ENCODE measurements at places on chromosomes 3 and 15.

GRCh38 chr3:133479895-133480669, 80.2 kb downstream of the BFSP2 start:
- DNase-seq = no peak

- no peak for DNase-seq
Measured at GRCh38 chr15:68888419-68888818, 41.9 kb upstream of the SPESP1 start.

GRCh38 chr3:71955240-71956068, 170.5 kb upstream of the PROK2 start:
- peak; percentile 61 for DNase-seq

GRCh38 chr3:112687616-112688015, 46.7 kb upstream of the CCDC80 start:
- no peak for DNase-seq

DNA sequence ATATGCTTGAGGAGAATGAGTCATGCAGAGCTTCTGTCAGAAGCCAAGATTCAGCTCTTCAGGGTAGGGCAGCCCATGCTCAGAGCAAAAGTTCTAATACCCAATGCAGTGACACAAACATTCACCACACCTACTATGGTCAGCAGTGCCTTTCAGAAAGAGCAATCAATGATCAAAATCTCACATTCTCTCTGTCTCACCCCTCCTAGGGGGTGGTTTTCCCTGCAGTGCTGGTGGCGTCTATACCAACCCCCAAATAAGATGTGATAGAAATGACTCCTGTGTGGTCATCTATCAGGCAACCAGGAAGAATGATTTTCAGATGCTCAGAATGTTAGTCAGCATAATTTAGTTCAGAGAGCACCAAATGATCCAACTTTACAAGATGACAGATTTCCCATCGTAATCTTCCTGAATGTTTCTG, 385.3 kb downstream of the NTRK3 start:
- no peak for DNase-seq

- DNase-seq = no peak
Measured at GRCh38 chr3:147411815-147412241, 2.7 kb downstream of the ZIC1 start.

DNA sequence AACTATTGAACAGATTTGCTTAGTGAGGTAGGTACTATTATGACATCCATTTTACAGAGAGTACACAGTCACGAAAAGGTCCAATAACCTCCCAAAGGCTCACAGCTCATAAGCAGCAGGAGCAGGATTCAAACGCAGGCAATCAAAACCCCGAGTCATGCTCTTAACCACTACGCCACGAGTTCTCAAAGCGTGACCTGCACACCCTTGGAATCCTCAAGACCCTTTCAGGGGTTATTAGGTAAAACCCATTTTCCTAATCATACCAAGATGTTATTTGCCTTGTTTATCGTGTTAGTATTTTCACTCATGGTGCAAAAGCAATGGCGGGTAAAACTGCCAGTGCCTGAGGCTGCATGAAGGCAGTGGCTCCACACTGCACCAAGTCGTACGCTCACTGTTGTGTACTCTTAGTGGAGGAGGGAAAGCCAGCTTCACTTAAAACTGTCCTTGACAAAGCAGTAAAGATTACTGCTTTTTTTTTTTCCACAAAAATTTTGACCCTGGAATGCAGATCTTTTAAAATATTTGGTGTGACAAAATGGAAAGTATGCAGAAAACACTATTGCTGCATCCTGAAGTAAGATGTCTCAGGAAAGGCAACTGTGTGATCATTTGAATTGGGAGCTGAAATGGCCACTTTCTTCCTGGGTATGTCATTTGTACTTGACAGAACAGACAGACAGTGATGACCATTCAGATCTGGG, 96.1 kb downstream of the IGF2BP2 start:
- no peak for DNase-seq

DNA sequence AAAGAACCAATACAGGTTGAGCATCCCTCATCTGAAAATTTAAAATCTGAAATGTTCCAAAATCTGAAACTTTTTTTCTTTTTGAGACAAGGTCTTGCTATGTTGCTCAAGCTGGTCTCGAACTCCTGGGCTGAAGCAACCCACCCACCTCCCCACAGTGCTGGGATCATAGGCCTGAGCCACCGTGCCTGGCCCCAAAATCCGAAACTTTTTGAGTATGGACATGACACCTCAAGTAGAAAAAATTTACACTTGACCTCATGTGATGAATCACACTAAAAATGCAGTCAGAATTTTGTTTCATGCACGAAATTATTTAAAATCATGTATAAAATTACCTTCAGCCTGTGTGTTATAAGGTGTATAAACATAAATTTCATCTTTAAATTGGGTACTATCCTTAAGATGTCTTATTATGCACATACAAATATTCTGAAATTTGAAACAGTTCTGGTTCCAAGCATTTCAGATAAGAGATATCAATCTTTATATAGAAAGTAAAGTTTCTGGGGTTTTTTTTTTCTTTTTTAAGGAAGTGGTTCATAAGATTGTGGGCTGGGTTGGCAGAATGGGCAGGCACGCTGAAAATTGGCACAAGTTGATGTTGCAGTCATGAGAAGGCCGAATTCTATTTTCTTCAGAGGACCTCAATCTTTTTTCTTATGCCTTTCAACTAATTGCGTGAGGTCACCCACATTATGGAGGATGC, 72.5 kb downstream of the SPRED1 start:
- no peak for DNase-seq

- no peak for DNase-seq
Measured at GRCh38 chr3:12768579-12769527, 9.8 kb upstream of the TMEM40 start.

- DNase-seq = no peak
Measured at GRCh38 chr3:12489368-12489767, 5.1 kb downstream of the TSEN2 start.

GRCh38 chr3:108180194-108180593, 42.0 kb downstream of the IFT57 start:
- no peak for DNase-seq

DNA sequence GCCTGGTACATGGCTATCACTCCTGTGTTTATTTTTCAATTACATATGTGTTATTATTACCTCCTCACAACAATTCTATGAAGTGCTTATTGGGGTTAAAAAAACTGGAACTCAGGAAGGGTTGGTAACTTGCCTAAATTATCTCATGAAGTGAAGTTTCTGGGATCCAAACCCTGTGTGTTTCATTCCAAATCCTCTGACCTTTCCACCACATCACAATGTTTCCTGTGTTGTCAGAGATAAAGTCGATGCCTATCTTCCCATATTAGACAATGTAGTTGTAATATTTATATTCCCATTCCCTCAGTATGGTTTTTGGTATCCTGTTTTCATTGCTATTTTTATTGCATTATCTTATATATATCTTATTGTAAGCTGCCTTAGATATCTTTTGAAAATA, 269.1 kb upstream of the CFAP20DC start:
- DNase-seq = no peak

DNA sequence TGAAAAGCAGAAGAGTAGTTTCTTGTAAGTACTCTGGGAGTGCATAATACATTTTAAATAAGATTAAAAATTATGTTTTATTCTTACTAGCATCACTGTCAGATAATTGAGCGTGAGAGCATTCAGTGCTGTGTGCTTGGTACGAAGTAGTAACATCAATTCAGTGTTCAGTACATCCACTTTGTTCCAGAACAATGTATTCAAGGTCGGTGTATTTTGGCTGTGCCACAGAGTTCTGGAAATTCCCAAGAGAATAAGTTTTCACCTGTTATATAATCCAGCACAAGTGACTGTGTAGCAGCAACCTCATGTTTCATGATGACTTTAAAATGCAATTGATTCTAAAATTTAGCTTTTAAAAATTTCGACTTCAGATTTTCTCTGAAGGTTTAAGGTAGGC, 130.6 kb downstream of the IGF1R start:
- DNase-seq = no peak

DNA sequence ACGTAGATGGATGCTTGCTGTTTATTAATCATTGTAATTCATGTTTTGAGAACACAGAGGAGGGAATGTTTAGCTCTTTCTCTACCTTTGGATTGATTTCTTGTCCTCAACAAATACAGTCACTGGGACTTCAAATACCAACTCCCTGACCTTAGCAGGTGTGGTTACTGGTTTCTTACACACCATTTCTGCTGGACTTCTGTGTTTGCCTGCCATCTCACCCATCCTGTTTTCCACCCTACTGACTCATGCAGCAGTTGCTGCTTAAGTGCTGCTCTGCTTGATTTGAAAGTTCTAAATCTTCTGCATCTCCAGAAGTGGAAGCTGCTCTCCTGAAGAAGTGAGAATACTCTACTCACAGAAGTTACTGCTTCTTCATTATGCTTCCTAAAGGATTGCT, 170.3 kb downstream of the ZPLD1 start:
- DNase-seq = no peak

- no peak for DNase-seq
Measured at GRCh38 chr15:62611002-62611401, 431.5 kb upstream of the TPM1 start.

- no peak for DNase-seq
Measured at GRCh38 chr3:126421573-126422119, 26.9 kb downstream of the CFAP100 start.

DNA sequence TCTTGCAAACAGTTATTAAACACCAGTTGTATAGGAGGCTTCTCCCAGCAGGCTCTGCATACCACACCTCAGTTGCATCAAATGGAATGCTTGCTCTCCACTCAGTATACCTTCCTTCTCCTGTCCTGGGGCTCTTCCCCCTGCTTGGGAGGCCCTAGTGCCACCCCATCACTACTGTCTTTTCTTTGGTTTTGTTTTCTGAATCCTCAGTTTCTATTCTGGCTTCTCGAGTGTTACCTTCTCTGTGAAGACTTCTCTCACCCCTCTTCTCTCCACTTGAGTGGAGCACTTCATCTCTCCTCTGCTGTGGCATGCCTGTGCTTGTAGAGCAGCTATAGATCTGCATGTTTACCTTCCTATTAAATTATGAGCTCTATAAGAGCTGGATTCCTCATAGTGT, 75.7 kb upstream of the TPRG1 start:
- no peak for DNase-seq

DNA sequence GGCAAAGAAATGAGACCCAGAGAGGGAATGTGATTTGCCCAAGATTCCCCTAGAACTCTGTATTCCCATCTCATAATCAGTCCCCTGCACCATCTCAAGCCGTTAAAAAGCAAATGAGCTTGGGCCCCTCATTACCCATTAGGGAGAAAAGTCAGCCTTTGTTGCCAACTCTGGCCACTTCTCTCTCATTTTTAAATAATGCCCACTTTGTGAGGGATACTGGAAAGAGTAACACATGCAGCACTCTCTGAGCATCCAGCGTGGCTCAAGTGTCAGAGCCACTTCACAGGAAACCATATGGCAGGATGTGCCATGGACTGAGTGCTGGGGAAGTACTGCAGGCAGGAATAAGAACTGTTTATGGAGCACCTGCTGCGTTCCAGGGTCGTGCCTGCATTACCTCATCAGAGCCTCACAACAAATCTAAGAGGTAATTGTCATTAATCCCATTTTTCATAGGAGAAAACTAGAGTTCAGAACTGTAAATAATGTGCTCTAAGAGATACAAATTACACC, 49.8 kb upstream of the SLC6A1 start:
- no peak for DNase-seq

GRCh38 chr15:67413770-67414390, 107.1 kb upstream of the C15orf61 start:
- no peak for DNase-seq

- no peak for DNase-seq
Measured at GRCh38 chr3:59845386-59845785, 795.6 kb upstream of the CFAP20DC start.

DNA sequence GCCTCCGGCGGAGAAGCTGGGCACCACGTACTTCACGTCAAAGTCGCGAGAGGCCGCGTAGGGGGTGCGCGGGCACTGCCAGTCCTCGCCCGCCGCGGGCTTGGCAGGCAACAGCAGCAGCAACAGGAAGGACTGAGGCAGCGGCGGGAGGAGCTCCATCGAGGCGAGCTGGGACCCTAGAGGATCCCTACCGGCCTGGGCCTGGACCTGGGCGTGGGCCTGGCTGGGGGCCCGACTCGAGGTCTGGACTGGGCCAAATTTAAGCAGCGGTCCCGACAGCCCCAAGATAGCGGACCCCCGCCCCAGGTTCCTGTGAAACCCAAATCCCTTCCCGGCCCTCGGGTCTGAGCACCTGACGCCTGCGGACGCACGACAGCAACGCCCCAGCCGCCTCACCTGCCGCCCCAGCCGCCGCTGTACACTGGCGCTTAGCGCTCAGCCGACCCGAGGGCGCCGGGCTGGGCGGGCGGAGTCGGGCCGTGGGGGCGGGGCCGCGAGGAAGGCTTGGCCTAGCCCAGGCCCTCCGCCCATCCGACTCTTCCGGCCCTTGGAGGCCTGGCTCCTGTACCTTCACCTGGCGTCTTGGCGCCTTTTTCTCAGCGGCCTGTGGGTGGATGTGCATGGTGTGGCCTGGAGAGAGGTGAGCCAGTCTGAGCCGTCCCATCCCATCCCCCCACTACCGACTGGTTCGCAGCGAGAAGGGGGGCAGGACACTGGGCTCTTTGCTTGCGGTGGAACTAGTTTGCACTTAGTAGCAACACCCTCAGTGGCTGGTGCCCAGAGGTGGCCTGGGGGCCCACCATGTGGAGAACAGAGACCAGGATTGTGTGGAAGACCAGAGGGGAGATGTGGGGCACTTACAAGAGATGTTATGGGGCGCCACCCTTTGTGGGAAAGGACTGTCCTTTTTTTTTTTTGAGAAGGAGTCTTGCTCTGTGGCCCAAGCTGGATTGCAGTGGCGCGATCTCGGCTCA, at the start of gene MST1R:
Gene MST1R, minus strand, starts transcription at position 423 of the 974 bp plus-strand sequence. Its CDS starts 264 bp downstream, at position 159.
- DNase-seq = peak; percentile 86

All from nephron progenitor cell (in vitro differentiated cells).